Pancreas (tissue), 10 donors: ENCODE measurements at places on chromosomes 5 and 9. TPM values are rescaled to one million over a fixed set of nuclear protein-coding genes. Genes with fewer than 3 reads are reported as not detected.

ELP1 gene
- 10.7 TPM for polyA plus RNA-seq

SEMA4D gene
- 10.4 TPM for polyA plus RNA-seq

PAEP gene
- polyA plus RNA-seq = not detected

NUP155 gene
- polyA plus RNA-seq = 1.5 TPM

SLC25A2 gene
- not detected for polyA plus RNA-seq

DNA sequence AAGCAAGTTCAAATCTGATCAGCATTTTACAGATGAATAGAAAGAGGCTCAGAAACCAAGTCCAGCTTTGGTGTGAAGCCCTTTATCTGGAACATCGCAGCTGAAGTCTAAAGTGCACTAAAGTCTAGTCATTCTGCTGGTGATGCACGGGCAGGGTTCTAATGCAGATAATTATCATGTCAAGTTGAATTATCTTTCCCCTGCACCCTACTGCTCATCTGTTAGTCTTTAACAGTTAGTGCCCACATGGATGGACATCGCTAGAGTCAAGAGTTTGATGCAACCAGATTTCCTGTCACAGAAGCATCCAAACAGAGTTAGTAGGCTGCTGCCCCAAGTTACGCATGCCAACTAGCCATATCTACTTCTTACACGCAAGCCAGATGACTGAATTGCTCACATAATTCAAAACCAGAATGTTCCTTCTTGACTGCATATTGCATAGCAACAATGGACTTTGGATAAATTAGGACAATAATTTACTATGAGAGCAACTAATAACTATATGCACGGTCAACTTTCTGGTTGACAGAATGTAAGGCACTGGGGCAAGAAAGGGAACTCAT lies 1.6 kb upstream of the TOMM5 start:
- no peak for DNase-seq

DNA sequence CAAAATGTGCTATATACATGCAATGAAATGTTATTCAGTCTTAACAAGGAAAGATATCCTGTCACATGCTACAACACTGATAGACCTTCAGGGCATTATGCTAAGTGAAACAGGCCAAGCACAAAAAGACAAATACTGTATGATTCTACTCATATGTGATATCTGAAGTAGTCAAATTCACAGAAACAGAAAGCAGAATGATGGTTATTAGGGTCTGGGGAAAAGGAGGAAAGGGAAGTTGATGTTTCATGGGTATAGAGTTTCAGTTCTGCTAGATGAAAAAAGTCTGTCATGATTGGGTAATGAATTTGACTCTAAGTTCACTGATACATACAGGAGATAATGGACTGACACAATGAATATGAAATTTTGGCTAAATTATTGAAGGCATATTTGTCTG lies 11.2 kb upstream of the RIC1 start:
- no peak for DNase-seq

DNA sequence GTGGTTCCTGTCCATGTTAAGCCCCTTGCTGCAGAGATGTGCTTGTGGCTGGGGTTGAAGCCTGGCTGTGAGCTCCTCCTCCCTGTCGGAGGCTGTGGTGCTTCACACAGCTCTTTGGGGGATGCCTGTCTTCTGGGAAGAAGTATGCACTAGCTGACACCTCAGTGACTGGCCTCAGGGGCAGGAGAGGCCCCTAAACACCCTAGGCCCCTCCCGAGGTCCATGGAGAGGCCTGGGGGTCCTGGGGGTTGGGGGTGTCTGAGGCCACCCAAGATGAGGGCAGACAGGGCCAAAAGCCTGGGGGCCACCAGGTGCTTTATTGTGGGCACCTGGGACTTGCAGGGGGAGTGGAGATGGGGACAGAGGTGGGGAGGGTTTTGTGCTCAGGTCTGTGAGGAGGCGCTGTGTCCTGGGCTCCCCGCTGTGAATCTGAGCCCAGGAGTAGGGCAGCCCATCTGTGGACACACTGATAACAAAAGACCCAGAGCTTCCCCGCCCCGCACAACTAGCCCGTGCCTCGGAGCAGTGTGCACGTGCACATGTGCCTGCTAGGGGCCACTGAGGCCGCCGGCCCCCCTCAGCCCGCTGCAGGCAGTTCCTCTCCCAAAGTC lies 92.0 kb downstream of the PHF2 start:
- DNase-seq = peak; percentile 52

GRCh38 chr5:56018832-56019231 lies 24.1 kb upstream of the IL6ST start:
- no peak for DNase-seq

- no peak for DNase-seq
Measured at GRCh38 chr5:135140446-135141204, 106.6 kb upstream of the PITX1 start.

GRCh38 chr5:151904127-151904526 lies 20.5 kb downstream of the GLRA1 start:
- no peak for DNase-seq

- DNase-seq = no peak
Measured at GRCh38 chr9:103068753-103069152, 73.6 kb downstream of the CYLC2 start.

GRCh38 chr9:23686257-23686656 lies 139.8 kb downstream of the ELAVL2 start:
- DNase-seq = no peak

DNA sequence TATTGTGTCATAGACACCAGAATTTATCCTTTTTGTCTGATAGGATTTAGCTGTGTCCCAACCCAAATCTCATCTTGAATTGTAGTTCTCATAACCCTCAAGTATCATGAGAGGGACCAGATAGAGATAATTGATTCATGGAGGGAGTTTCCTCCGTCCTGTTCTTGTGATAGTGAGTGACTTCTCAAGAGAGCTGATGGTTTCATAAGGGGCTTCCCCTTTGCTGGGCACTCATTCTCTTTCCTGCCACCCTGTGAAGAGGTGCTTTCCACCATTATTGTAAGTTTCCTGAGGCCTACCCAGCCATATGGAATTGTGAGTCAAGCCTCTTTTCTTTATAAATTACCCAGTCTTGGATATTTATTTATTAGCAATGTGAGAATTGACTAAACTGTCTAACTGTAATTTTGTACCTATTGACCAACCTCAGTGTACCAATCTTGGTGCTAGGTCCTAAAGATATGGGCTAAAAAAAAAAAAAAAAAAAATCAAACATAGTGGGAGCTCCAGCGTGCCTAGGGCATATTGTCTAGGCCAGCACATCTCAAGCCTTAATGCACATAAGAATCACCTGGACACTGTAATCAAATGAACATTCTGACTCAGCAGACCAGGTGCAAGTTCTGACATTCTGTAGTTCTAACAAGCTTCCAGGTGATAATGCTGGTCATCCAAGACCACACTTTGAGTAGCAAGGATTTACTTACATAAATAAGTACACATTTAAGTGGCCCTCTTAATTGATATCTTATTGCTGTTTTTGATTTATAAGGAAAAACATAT lies 30.5 kb downstream of the ST8SIA4 start:
- DNase-seq = no peak

DNA sequence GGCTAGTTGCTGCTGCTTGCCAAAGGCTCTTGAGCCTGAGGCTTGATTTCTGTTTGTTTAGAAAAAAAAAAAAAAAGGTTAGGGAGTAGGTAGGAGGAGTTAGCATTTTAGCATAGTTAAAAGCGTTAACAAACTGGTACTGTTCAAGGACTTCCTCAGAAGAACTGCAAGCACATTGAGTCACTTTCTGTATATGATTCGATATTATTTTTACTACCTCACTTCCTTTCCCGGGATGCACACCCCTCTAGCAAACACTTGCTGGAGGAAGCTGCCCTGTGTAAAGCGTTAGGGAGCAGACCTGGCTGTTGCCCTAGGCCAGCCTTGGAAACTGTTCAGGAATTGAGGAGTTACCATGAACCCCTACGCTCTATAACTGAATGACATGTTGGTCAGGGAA lies 15.7 kb upstream of the CEP120 start:
- peak; percentile 48 for DNase-seq

GRCh38 chr9:36140086-36141084 lies 3.9 kb downstream of the GLIPR2 start:
- peak; percentile 17 for DNase-seq

DNA sequence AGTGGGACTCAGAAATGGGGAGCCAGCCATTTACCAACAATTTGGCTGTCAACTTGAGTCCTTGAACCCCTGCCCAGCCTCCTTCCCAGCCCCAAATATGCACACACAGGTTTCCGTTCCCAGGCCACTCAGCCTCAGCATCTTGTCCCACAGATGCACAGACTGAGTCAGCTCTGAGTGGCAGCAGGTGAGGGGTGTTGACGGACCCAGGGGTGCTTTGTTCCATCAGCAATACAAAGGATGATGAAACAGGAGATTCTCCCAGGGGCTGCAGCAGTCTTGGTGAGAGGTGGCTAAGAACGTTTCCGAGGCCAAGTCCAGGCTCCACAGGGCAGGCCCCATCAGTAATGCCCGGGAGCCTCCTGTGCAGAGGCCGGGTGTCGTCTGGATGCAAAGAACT lies 4.9 kb upstream of the OLFM1 start:
- no peak for DNase-seq

DNA sequence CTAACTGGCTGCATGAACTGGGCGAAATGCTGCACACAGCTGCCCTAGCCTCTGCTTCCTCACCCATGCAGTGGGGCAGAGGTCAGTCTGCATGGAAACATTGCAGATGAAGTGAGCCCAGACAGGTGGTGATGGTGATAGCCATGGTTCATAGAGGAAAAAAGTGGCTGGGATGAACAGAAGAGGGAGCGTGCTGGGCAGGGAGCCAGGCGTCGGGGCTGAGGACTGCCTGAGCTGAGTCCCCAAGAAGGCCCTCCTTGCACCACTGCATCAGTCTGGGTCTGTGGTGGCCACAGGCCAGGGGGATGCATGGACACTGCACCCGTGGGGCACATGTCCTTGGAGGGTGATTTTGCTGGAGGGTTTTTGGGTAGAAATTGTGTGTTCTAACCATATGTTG lies 80.5 kb downstream of the AMBP start:
- no peak for DNase-seq

GRCh38 chr5:32308946-32309345 lies 3.8 kb downstream of the MTMR12 start:
- no peak for DNase-seq

GRCh38 chr5:101663543-101663942 lies 632.5 kb downstream of the SLCO4C1 start:
- no peak for DNase-seq

DNA sequence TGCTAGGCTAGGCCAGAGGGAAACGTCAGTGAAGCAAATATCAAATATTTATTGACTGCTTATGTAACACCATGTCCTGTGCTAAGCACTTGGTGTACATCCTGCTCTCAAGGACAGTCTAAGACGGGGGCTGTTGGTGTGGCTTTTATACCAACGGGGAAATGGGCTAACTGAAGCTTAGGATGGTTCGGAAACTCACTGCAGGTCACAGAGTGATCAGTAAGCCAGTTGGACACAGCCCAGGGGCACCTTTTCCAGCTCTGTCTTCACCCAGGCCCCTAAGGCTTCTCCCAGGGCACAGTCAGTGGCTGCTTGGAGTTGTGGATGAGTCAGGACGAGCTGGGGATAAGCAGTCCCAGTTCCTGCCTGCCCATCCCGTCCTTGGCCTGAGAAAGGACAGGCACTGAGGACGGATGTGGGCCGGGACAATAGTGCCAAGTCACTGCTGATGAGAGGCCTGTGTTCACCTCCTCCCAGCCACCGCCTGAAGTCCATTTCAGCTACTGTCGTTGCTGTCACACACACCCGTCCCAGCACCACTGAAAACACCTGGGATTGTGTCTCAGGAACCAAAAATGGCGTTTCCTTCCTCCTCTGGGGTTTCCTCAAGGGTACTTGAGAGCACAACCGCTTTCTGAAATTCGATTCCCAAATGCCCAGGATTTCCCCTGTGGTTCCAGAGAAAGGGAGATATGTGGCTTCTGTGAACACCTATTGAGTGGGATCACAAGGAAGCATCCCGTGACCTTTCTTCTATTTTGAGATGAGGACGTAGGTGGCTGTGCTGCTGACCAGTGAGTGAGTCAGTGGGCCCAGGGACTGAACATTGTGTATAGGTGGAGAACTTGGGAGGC lies 17.5 kb upstream of the SPRY4 start:
- DNase-seq = no peak

DNA sequence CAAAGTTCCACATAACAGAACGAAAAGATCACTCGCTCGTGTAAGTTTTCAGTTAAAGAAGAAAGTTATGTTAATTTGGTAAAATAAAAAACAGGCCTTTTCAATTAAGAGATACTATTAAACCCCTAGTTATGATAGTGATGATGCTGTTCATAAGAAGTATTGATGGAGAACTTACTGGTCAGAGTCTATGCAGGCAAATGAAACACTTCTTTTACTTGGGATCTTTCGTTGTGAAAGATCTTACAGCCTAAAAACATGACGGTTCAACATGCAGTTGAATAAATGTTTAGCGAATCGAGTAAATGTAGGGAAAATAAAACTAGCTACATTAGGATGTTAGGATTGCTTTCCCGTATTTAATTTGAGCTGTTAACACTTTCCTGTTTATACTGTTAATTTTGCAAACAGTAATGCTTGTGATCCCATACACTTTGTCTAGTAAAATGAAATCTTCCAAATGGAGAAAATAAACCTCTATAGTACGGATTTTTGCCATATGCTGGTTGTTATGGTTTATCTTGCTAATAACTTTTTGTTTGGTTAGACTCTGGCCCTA lies 2.0 kb downstream of the RHOBTB3 start:
- DNase-seq = no peak

GRCh38 chr5:73451224-73452130 lies 2.9 kb upstream of the FOXD1 start:
- peak; percentile 32 for DNase-seq

DNA sequence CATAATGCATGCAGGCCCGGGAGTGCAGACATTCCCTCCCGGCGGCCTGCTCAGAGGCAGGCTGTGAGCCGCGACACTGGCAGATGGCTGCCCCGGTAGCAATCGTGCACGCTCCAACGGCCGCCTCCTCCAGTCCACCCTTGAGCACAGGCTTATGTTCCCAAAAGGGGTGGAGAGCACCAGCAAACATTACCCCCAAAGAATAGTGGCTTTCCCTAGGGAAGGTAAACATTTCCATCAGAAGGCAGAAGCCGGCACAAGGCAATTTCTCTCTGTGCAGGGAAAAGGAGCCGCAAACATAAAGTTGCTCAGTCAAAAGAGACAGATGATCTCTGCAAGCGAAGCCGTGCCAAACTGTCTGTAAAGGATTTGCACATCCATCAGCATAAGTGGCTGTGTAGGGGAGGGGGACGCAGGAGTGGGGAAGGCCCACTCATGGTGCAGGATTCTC lies 92.5 kb downstream of the SIL1 start:
- no peak for DNase-seq

- DNase-seq = peak; percentile 43
Measured at GRCh38 chr5:168159425-168159824, 132.0 kb upstream of the WWC1 start.

DNA sequence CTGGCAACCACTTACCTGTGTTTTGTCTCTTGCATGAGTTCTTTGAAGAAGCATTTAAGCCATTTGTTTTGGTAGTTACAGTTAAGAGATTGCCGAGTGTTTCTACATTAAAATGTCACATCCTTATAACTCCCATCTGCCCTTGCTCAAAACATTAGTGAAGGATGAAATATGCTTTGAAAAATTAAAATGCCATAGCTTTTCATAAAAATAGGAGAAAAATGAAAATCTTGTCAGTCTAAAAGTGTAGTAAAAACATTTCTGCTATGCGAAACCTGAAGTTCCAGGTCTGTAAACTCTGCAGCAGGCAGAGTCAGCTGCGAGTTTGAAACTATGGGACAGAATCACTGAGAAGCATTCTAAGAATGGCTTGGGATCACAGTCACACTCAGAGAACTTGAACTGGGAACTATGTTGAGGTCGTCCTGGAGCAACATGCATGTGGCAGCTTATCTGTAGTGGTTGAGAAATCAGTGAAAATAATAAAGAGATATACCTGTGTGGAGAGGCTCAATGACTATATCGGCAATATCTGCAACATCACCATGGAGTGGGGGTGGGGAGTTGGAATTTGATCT lies 67.4 kb downstream of the RASGRF2 start:
- no peak for DNase-seq

- DNase-seq = no peak
Measured at GRCh38 chr9:28774433-28775235, 1201.4 kb upstream of the C9orf72 start.
